NCI-H1417 (cell line): ENCODE measurements at places on chromosomes 13 and 19.

- DNase-seq = no peak
Measured at GRCh38 chr19:50190439-50190891, 13.0 kb upstream of the MYH14 start.

GRCh38 chr13:93751117-93751516 lies 524.5 kb downstream of the GPC6 start:
- no peak for DNase-seq

GRCh38 chr13:52995946-52996345 lies 32.7 kb upstream of the OLFM4 start:
- no peak for DNase-seq

DNA sequence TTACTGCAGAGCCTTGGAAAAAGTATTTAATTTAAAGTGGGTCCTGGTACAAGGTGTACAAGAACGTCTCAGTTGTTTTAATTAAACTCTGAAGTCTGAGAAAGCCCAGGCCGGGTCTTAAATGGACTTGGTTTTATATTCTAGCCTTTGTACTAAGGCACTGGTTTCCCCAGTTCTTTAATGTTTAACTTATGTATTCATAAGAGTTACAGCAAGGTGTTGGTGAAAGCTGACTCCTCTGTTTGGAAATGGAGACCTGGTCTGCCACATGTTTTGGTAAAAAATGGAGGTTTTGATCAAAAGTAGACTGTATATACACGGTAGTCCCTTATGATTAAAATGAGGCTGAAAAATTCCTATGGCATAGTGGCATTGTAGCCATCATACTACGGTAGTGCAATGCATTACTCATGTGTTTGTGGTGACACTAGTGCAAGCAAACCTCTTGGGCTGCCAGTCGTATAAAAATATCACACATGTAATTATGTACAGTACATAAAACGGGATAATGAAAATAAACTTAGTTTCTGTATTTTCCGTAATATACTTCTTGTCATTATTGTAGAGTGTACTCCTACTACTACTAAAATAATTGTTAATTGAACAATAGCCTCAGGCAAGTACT lies 883.4 kb upstream of the SPRY2 start:
- no peak for DNase-seq

- no peak for DNase-seq
Measured at GRCh38 chr19:32870981-32871451, 1.4 kb upstream of the SLC7A9 start.

DNA sequence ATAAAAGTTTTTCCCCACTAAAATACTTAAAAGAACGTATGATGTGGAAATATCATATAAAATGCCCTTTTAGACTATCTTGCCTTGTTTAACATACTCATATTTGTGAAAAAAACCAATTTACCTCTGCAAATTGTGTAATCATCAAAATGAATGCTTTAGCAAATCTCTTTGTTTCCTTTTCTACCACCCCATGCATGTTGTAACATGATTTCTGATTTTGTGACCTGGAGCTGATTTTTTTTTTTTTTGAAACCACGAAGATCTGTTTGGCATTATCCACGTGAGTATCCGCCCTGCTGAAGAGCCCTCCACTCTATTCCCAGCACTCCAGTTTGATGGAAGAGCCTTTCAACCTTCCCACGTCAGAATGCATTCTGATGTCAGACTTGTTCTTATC lies 245.8 kb upstream of the NBEA start:
- peak; percentile 64 for DNase-seq

GRCh38 chr13:35225159-35225558 lies 251.3 kb downstream of the MAB21L1 start:
- no peak for DNase-seq

GRCh38 chr19:904545-904944 lies 8.5 kb downstream of the R3HDM4 start:
- no peak for DNase-seq

DNA sequence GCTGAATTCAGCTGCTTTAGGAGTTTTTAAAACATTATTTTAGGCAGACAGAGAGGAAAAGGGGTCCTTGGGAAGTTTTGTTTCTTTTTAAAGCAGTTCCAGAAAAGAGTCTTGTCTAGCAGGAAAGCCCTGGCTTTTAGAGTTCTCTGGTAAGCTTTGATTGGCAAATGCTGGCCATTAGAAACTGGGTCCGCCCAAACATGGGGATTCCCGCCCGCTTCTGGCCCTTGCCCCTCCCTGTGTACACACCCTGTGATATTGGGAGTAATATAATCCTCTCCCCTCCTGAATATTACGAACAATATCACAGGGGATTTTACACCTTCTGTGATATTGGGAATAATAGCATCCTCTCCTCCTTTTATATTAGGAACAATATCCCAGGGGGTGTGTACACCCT lies 58.9 kb downstream of the ERICH4 start:
- DNase-seq = no peak

DNA sequence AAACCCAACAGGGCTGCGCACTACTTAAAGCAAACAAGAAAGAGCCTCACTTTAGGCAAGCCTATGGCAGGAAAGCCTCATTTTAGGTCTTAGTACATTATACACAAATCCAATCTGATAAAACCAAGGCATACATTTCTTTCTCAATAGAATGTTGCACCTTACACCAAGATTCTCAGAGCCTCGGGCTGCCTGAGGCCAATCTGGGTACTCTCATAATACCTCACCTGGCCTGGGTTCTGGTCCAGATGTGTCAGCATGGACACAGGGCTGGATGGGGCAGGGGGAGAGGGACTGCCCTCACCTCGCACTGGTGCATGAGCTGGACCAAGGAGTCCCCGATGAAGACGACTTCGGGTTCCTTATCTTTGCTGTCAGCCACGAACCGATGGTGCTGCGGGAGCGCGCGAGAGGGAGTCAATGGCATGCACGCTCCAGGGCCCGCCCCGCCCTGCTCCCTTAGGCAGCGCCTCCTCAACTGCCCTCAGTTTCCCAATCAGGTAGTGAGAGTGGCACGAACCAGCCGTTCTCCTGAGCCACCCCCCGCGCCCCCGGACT lies at the start of gene PRR19:
Gene PRR19 (plus strand): TSS at position 487 of the 558 bp plus-strand sequence. CDS start 7,453 bp downstream, outside the sequence.
- DNase-seq = peak; percentile 56

DNA sequence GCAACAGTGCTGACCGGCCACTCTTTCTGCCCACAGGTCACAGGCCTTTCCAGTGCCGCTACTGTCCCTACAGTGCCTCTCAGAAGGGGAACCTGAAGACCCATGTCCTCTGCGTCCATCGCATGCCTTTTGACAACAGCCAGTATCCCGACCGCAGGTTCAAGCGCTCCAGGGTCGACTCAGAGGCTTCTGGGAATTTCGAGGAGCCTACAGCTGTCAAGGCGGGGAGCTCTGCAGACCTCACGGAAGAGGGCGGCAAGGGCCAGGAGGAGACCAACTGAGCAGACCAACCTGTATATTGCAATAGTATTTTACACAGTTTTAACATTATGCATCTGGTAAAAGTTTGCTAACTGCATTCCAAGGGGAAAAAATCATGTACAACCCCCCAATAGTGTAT lies 338.5 kb downstream of the ZNF536 start:
- DNase-seq = no peak

GRCh38 chr13:23778002-23778652 lies 111.1 kb downstream of the MIPEP start:
- no peak for DNase-seq

DNA sequence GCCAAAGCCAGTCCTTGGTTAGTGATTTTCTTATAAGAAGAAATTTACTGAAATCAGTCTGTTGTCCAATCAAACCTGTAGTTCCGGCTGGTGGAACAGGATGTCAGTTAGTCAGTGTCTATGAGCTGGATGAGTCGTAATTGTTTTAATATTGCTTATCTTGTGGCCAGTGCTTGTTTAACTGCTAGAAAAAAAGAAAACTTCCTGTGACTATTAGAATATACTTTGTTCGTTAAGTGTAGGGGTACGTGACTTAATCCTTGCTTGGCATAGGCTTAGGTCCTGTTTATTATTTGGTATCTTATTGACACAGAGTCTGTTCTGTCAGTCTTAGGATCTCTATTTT lies 1484.8 kb upstream of the MIR17HG start:
- no peak for DNase-seq

GRCh38 chr19:8641908-8642547 lies 11.6 kb downstream of the NFILZ start:
- DNase-seq = peak; percentile 41

GRCh38 chr13:75872980-75873379 lies 236.8 kb downstream of the LMO7 start:
- DNase-seq = no peak

GRCh38 chr13:43510956-43511901 lies 275.5 kb downstream of the ENOX1 start:
- DNase-seq = no peak

DNA sequence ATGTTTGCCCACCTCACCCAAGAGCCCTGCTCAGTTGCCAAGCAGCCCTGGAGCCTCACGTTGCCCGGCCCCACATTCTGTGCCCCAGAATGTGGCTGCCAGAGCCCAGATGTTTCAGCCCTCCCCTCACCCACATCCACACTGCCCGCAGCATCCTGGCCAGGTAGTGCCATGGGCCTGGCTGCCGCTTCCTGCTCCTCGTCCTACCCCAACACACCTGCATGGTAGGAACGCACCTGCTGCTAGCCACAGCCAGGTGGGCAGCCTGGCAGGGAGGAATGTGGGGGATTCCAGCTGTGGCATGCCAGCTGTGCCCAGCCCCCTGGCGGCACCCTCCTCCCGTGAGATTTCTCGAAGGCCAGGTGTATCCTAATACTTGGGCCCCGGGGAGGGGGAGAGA lies 7.5 kb upstream of the NFIX start:
- DNase-seq = no peak

DNA sequence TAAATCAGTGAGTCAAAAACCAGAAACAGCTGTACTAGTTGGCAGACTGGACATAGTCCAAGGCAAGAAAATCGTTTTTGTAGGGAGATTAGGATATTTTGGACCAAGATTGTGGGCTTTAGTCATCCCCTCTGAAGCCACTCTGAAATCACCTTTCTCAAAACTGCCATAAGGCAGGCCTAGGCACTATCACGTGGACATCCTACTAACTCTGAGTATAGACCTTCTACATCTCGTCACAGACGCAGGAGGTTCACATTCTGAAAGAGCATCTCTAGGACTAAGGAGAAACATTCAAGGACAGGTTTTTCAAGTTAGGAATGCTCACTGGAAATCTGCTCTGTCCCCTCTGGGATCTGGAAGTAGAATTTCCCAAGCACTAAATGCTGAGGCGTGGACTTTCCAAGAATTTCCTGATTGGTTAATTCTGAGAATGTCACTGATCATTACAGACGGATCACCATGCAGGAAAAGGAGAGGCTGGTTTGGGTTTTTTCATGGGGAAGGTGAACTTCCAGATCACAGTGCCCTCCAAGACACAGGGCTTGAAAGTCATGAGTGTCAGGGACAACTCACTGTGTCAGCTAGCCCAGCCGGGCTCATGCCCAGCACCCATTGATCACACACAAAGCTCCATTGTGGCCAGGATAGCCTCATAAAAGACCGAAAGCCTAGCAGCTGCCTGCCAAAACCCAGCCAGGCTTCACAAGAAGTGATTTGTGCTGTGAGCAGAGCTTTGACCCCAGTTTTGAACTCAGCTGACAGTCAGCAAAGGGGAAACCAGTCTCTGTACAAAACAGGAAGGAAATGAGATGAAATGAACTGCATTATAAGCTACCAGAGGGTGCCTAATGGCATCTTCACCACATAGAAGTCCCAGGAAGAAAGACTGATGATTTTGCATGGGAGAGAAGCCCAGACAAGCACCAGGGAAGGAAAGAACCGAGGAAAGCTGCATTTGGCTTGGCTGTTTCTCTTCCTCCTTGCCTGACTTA lies 2.7 kb upstream of the RUBCNL start:
- DNase-seq = no peak

DNA sequence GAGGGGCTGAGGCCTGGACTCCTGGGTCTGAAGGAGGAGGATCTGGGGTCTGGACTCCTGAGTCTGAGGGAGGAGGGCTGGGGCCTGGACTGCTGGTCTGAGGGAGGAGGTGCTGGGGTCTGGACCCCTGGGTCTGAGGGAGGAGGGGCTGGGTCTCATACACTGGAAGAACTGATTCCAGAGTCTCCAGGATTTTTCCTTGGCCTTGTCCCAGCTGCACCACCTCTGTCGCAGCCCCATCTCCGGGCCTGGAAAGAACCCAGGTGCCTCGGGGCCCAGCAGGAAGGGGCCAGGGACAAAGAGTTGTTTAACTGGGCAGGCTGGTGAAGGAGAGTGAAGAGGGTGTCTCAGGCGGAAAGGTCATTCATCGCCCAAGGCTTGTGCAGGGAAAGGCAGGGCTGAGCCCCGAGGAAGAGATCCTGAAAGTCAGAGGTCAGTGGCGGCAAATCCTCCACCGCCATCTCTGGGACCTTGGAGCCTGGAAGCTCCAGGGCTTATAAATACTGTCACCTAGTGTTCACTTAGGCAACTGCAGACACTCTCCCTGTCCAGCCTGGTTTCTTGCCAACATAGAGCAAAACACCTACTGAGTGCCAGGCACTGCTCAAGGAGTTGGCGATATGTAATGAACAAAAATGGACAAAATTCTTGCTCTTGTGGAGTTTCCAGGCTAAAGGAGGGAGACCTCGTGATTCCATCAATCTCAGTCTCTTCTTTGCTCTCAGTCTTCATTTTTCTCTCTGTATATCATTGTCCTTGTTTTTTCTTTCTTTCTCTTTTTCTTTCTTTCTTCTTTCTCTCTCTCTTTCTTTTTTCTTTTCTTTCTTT lies 4.4 kb upstream of the KCNN4 start:
- DNase-seq = peak; percentile 66

DNA sequence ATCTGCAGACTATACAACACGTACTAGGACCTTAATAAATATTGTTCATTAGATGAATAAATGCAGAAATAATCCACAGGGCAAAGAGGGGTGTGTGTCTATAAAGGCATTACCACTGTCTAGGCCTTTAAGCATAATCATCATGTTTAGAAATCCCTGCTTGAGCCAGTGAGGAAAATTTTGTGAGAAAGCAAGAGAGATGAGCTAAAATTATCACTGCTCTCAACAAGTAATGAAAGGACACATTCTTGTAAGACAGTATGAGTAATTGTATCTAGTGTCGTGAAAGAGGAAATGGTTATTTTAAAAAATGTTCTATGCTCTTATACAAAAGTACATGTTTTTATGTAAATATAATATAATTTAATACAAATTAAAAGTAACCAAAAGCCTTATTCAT lies 1699.4 kb downstream of the PCDH9 start:
- DNase-seq = no peak

GRCh38 chr13:113902481-113902880 lies 38.6 kb upstream of the GAS6 start:
- DNase-seq = no peak

GRCh38 chr13:72823724-72824123 lies 41.8 kb downstream of the PIBF1 start:
- DNase-seq = no peak

- peak; percentile 1 for DNase-seq
Measured at GRCh38 chr13:29369060-29369743, 226.3 kb downstream of the SLC7A1 start.

- peak; percentile 26 for DNase-seq
Measured at GRCh38 chr19:50705422-50706019, 14.1 kb downstream of the SHANK1 start.

GRCh38 chr13:21330126-21330861 lies 128.8 kb downstream of the ZDHHC20 start:
- no peak for DNase-seq

- DNase-seq = no peak
Measured at GRCh38 chr19:19399733-19400433, 5.6 kb upstream of the GATAD2A start.

GRCh38 chr19:13329766-13330165 lies 176.5 kb downstream of the CACNA1A start:
- no peak for DNase-seq

GRCh38 chr19:4556597-4557127 lies 2.8 kb downstream of the SEMA6B start:
- DNase-seq = peak; percentile 24
